ENCODE measurements at places on chromosomes 7 and 10.

GRCh38 chr7:107530751-107531150 is 33.0 kb downstream of the COG5 start:
- DNase-seq = no peak

DNA sequence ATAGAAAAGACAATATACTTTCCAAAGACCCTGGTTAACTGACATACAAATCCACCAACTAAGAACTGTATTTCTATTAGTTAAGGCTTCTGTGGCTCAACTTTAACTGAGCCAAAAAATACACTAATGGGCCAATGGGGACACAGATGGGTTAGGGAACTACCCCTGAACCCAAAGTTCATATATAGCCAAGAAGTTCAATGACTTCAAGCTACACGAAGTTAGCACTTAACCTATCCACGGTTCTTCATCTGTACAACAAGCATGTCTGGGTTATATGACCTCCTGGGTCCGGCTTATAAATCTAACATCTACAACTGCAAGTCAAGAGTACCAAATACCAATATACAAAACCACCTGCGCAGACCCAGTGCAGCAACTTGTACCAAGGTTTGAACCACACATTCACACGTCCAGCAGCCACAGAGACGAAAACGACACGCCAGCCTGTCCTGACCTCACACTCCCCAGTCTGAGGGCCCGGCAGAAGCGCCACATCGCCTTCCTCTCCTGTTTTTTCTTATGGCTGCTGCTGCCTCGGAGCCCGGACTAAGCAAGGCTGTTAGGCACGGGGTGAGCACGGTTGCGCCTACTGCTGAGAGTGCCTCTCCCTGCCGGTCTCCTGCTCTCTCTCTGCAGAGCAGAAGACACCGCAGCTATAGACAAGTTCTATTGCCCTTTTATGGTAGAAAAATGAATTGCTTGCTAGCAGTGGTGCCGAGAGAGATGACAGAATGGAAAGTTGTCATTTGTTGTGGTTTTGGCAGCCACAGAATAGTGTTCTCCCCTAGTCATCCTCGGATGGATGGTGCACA is 86.3 kb downstream of the RNF216 start:
- peak; percentile 64 for DNase-seq

DNA sequence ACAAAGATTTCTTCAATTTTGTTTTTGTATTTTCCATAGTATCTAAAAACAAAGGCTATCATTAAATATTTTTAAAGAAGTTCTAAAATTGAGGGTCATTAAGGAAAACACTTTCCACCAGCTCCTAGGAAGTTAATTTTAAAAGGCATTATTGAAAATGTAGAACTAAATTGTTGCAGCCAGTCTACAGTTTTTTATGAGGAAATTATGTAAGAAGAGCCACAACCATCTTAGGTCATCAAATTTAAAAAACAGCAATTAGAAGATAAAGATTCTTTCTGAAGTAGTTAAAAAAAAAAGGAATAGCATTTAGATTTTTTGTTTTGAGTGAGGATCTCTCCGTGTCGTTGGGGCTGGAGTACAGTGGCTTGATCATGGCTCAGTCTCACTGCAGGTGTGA is 161.7 kb downstream of the NRBF2 start:
- no peak for DNase-seq

- DNase-seq = no peak
Observed at GRCh38 chr7:82722946-82723345, 279.4 kb upstream of the CACNA2D1 start.

- DNase-seq = no peak
Observed at GRCh38 chr7:107955394-107955793, 47.6 kb downstream of the LAMB1 start.

GRCh38 chr10:91797874-91798648 is at the start of gene TNKS2:
Gene TNKS2 (plus strand): TSS chr10:91798426. CDS start chr10:91798691, 265 bp downstream.
- peak; percentile 92 for DNase-seq

DNA sequence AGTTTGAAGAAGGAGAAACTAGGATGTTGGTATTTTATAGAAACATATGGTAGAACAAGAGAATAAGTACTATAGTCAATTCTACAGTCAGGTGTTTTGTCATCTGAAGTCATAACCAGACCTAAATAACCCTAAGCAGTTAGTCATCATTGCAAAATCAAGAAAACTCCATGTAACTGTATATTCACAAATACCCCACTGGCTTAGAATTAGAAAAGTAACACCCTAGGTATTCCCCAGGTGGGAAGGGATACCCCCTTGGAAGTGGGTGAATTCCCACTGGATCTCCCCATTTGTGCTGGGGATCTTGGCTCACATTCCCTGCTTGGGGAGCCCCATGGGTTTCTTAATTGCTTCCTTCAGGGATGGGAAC is 45.9 kb upstream of the ITGB8 start:
- DNase-seq = no peak

DNA sequence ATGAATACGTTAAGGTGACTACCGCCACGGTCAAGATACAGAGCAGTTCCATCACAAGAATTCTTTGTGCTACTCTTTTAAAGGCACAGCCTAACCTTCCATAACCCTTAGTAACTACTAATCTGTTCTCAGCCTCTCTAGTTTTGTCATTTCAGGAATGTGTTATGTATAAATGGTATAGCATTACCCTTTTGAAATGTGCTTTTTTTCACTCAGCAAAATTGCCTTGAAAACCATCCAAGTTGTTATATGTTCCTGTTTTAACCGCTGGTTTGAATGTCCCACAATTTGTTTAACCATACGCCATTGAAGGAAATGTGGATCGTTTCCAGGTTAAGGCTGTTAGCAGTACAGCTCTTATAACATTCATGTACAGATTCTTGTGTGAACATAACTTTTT is 32.0 kb downstream of the WAC start:
- no peak for DNase-seq

GRCh38 chr7:70700941-70701425 is 431.0 kb upstream of the GALNT17 start:
- no peak for DNase-seq

GRCh38 chr7:24819916-24820689 is 62.8 kb upstream of the GSDME start:
- DNase-seq = peak; percentile 43

GRCh38 chr7:2129323-2130095 is 103.2 kb downstream of the MAD1L1 start:
- DNase-seq = no peak

- no peak for DNase-seq
Observed at GRCh38 chr7:39535064-39535463, 31.1 kb upstream of the YAE1 start.

- DNase-seq = no peak
Observed at GRCh38 chr10:71854031-71854430, 3.0 kb upstream of the PSAP start.

- DNase-seq = no peak
Observed at GRCh38 chr7:37432281-37432920, 16.3 kb downstream of the ELMO1 start.

GRCh38 chr7:85287106-85287825 is 100.4 kb upstream of the SEMA3D start:
- DNase-seq = no peak

DNA sequence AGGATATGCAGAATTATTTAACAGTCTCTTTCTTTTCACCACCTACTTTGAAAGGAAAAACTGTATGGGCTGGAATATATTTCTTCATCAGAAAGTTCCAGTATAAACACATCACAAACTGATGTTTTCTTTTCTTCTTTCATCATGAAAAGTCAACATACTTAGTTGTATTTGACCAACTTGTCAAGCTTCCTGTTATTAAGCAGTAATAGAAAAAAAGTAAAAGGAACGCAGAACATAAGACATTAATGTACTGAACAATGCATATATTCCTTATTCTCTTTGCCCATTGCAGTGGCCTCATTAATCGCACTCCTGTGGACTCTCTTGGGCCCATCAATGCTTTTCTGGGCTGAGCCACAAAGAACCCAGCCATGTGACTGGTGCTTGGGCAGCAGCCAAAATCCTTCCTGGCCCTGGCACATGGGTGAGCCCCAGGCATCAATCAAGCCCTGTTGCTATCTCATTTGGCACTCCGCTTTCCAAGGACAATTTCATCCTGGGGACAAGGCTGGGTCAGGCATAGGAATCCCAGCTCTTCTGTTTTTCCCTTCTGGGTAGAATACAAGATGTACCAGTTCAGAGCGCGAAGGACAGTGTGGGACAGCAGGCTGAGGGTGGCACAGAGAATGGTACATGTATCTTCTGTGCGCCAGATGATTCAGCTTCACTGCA is 42.3 kb downstream of the RHOBTB1 start:
- no peak for DNase-seq

DNA sequence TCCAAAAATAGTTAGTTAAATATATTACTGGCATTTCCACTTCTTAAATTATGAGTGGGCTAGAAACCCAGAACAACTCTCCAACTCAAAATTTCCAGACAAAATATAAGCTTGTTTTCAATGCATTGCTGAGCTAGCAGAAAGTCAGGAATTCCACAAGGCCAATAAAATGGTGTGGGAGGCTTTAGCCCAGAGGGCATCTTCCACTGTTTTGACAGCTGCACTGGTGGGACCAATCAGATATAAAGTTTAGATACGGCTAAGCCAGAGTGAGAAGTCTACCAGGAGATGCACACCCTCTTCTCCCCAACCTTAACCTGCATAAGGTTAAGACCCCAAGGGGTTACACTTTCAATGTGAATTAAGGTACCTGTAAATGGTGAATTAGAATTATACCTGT is 76.6 kb downstream of the AMPH start:
- no peak for DNase-seq

DNA sequence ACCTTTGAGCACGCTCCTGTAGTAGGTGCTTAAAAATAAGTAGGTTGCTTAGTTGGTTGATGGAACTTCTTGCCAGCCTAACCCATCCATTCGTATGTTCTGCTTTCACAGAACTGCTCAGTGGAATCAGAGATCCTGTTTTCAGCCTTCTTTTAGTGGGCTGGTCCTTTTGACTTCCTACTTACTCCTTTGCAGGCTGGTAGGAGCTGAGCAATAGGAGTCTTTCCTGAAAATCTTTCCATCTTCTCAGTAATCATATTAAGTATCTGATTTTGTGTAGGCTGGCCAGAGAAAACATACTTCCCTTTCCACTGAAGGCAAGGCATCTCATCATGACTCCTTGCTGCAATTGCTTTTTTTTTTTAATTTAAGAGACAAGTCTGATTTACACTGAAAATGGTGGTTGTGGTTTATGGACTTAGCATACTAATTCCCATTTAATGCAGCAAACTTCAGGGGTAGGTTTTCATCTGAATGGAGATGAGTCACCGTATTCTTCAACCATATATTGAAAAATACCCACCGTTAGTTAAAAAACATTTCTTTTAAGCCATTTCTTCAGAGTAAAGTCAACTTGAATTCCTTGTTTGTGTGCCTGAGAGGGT is 208.0 kb downstream of the ZNF365 start:
- no peak for DNase-seq

DNA sequence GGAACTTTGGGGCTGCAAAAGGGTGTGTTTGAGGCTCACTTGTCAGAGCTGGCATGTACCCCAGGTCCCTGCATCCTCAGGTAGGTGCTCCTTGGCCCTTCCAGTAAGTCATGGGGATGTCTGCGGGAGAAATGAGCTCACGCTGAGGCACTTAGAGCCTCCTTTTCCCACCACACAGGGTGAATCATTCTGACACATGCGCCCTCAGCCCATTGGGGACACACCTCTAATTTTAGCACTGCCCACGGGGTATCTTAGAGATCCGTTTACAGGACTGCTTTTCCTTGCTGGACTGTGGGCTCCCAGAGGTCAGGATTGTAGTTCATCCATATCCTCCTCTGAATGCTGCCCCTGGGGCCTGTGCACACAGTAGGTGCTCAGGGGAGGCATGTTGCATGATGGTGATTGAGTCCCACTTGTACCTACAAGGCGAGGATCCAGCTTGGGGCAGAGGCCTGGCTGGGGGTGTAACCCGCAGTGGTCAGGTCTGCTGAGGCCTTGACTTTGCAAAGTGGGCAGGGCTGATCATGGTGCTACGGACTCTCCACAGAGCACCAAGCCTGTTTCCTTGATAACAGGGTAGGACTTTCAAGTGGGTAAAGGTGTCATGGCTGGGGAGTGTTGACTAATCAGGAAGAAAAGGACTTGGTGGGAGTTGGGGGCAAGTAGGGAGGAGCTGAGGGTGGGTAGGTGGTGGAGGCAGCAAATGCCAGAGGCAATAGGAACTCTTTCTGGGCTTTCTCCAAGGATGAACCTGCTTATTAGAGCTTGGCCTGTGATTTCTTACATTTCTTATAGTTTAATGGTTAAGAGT is 5.8 kb downstream of the TSPAN15 start:
- no peak for DNase-seq

DNA sequence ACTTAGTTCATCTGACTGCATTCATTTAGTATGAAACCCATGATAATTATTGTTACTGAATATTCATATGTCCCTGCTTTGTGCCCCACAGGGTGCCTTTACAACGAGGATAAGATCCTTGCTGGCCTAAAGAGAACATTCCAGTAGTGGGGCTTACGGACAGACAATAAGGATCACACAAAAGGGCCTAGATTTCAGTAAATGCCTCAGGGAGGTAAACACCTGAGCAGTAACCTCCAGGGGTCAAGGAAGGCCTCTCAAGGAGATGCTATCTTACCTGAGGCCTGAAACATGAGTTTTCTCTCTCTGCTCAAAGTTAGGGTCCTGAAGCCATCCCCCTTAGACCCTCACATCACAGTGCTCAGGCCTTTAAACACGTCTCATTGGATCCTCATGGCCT is 228.7 kb downstream of the TCF7L2 start:
- no peak for DNase-seq

DNA sequence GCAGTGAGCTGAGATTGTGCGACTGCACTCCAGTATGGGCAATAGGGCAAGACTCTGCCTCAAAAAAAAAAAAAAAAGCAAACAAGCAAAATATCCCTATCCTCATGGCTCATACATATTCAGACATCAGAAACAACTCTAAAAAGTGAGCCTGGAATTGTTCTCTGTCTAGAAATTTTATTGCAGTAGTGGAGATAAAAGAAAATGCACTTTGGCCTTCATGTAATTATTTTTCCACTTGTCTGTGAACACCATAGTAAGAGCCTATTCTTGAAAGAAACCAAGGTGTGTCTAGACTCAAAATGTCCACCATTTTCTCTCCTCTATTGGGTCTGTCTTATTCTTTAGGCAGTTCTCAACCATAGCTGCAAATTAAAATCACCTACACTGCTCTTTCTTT is 30.5 kb upstream of the MCU start:
- no peak for DNase-seq

DNA sequence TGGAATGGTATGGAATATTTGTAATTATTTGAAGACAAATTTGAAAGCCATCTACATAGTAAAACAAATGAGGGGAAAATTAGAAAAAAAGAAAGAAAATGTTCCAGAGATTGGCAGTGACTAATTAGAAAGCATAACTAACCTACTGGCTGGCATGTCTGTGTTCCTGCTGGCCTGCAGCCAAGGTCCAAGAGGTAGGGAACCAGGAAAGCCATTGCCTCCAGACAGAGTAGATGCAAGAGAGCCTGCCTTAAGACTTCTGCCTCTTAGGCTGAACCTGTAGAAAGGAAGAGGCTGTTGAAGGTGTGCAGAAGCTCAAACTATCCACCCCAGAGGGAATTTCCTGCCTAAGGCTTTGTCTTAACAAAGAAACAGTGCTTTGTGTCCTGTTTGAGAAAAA is 982.0 kb downstream of the SORCS1 start:
- no peak for DNase-seq

GRCh38 chr10:50498465-50498864 is 125.3 kb downstream of the SGMS1 start:
- no peak for DNase-seq

All from activated CD4-positive, alpha-beta T cell treated with anti-CD3 and anti-CD28 coated beads for 24 hours (primary cell).